ENCODE measurements at places on chromosomes 12 and 14.
A peak's percentile ranks its signal among the peaks of the same experiment; 100 is the strongest.

DNA sequence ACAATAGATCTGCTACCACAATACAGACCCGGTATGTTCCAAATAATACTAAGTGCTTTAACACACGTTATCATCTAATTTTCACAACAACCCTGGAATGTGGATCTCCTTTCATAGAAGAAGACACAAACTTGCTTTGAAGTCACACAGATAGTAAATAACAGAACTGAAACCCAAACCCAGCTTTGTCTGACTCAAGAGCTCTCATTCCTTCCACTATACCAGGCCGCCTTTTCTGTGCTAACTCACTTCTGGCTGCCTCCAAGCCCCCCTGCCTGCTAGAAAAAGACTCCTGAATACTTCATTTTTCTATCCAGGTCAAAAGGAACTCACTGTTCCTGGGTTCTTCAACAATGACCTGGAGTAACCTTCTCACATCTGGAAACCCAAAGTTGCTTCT, 37.8 kb downstream of the PRPF40B start:
- DNase-seq, result no peak

GRCh38 chr12:119603767-119604166, 10.2 kb downstream of the TMEM233 start:
- no peak for DNase-seq

DNA sequence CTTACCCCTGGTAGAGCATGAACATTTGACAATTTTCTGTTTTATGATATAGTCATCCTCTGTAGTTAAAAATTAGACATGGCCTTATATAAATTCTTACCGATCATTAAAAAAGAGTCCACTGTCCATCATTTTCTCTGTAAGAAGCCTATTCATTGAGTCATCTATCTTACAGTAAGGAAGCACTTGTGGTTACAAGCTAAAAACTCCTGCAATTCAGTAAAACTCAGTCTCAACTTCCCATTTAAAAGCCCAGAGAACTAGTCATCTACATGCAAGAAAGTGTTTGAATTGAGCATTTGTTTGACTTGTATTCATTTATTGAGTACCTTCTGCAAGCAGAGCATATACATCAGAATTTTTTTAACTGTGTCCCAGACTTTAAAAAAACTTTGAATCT, 63.3 kb downstream of the GTF2A1 start:
- DNase-seq, result no peak

DNA sequence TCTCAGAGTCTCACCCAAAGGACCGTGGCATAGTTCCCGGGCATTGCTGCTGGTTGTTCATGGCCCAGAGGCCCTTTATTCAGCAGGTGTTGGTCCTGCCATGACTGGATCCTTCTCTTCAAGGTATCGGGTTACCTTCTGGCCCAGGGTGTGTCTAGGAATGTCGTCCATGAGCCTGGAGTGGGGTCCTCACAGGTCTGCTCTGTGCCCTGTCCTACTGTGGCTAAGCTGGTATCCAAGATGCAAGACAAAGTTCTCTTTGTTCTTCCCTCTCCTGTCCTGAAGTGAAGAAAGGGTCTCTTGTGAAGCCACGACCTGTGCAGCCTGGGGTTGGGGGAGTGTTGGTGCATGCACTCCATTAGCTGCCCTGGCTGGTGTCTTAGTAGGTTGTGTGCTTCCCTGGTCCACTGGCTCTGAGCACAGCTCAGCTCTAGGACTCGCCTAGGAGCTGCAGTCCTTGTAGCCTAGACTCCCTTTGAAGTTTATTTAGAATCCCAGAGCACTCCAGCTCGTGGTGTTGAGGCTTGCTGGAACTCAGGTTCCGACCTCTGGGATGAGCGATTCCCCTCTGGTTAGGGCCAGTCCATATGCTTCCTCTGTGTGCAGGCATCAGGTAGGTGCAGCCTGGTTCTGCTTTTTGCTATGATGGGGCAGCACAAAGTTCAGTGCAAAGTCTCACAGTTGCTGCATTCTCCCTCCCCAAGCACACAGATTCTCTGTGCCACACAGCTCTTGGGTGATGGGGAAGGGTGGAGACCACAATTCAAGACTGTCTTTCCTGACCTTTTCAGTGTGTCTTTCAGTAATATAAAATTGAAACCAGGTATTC, 117.4 kb downstream of the NUBPL start:
- no peak for DNase-seq

- no peak for DNase-seq
Measured at GRCh38 chr12:87025976-87026375, 769.8 kb upstream of the MGAT4C start.

GRCh38 chr14:51500776-51501175, 150.9 kb upstream of the FRMD6 start:
- no peak for DNase-seq

DNA sequence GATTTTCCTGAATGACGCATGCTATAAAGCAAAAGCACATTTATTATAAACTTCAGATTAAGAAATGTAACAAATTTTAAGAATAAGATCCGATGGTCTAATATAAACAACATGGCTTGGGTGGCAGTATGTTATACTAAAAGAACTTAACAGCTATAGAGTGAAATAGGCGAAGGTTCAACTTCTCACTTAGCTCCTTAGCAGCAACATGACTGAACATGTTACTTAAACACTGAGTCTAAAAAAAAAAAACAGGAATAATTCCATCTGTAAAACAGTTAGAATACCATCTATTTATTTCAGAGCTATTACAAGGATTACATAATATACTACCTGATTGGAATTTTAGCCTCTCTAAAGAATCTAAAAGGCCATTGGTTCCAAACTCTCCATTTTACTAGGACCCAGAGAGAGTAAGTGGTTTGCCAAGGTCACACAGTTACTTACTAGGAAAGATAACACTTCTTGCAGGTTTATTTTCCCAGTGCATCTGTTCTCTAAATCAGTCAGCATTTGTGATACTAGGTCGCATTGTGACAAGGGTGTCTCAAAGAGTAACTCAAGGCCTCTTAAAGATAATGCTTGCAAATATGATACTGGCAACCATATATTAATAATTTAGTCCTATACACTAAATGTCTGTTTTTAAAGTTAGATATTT, 14.8 kb downstream of the OSBPL8 start:
- no peak for DNase-seq

GRCh38 chr14:69985463-69985862, 106.2 kb downstream of the SMOC1 start:
- no peak for DNase-seq

DNA sequence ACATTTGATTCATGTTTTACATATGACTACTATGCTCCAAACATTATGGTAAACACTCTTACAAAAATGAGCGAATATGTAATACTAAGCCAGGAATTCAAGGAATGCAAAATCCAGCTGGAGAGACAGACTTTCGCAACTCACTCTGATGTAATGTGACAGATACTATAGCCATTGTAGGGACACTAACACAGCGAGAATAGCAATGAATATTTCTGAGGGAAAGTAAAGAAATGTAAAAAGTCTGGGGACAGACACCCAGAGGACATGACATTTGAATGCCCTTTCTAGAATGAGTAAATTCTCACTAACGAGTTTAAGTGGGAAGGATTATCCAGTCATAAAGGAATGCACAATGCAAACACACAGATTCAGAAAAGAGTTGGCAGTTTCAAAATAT, 121.9 kb downstream of the PIK3C2G start:
- no peak for DNase-seq

GRCh38 chr12:81811061-81811777, 52.1 kb upstream of the PPFIA2 start:
- no peak for DNase-seq

DNA sequence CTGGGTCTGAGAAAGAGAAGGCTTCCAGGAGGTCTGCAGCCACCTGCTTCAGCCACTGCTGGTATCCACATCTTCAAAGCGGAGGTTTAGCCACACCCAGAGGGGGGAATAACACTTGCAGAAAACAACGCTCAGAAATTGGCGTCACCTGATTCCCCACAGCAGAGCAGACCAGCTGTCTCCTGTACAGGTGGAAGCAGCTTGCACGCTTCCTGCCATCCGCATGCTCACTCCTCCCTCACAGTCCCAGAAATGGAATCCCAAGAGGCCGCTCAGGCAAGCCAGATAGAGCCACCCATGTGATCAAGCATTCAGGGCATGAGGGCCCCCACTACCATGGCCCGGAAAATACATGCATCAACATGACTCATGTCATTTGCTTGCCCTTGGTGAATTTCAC, 112.2 kb upstream of the DIO3 start:
- no peak for DNase-seq

DNA sequence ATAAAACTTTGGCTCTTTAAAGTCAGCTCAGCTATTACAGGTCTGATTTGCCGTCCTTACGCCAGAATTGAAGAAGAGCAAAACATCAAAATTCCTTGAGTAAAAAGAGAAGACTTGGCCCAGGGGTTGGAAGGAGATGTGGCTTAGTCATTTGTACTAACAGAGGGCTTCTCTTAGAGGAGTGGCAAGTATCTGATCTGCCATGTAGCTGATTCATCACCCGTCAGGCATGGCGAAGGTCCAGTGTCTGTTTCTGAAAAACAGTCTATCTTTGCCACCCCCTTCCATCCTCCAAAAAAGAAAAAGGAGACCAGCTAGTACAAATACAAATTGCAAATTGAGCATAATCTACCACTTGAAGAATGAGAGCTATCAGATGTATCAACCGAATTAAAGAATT, 91.9 kb downstream of the RAD52 start:
- DNase-seq, result no peak

- peak; percentile 14 for DNase-seq
Measured at GRCh38 chr12:118359541-118359915, 13.2 kb downstream of the TAOK3 start.

- DNase-seq, result no peak
Measured at GRCh38 chr12:106380954-106381353, 23.4 kb downstream of the POLR3B start.

DNA sequence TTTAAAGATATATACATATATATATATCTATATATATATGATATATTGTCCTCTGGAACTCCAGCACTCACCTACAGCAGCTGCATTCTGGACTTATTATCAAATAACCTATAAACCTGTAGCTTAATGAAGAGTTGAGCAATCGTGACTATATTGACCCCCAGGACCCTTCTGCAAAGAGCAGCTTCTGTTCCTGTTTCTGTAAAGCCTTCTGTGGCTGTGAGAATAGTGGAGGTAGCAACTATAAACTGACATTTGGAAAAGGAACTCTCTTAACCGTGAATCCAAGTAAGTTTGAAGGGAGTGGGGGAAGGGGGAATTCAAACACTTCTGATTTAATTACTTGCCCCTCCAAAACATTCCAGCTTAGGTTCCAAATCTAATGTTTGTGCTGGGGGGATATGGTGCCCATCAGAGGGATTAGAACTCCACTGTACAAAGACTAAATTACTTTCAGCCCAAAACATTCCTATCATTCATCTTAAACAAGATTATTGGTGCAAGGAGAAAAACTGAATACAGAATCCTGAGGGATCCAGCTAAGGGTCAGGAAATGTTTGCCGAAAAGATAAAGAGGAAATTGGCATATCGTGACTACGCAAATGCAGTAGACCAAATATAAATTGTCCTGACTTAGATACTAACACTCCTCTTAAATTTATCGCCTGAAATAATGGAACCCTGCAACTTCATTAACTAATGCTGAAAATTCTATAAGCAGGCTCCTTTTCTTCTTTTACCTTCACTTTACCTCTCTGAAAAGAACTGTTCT, 106.1 kb downstream of the DAD1 start:
- no peak for DNase-seq

GRCh38 chr12:82686168-82687020, at the start of gene TMTC2:
Gene TMTC2, plus strand, starts transcription at chr12:82686906.
- DNase-seq, result peak; percentile 90

- DNase-seq, result no peak
Measured at GRCh38 chr14:64663174-64663573, 41.0 kb upstream of the PLEKHG3 start.

GRCh38 chr14:54778618-54779345, 123.8 kb downstream of the GCH1 start:
- DNase-seq, result no peak

GRCh38 chr14:22973217-22974032, 8.9 kb downstream of the AJUBA start:
- DNase-seq, result peak; percentile 29

DNA sequence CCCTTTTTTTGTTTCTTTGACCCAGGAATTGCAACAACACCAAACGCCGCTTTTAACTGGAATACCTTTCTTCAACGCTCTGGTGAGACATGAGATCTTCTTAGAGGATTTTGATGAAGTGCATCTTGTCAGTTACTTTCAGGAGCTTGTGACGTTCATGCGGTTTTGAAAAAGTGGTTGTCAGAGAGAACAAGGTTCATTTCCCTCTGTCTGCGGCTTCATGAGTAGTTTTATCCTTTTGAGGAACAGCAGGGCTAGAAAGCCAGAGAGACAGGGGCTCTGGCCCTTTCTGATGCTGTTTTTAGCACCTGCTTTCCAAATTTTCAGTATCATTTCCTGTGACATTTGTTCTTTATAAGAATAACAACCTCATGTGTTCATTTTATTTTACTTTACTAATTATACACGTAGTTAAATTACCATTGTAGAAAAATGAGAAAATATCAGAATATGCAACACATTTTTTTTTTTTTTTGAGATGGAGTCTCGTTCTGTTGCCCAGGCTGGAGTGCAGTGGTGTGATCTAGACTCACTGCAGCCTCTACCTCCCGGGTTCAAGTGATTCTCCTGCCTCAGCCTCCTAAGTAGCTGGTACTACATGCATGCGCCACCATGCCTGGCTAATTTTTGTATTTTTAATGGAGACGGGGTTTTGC, 61.8 kb downstream of the GLT1D1 start:
- DNase-seq, result no peak

GRCh38 chr14:23078692-23079116, 16.2 kb downstream of the ACIN1 start:
- DNase-seq, result no peak

DNA sequence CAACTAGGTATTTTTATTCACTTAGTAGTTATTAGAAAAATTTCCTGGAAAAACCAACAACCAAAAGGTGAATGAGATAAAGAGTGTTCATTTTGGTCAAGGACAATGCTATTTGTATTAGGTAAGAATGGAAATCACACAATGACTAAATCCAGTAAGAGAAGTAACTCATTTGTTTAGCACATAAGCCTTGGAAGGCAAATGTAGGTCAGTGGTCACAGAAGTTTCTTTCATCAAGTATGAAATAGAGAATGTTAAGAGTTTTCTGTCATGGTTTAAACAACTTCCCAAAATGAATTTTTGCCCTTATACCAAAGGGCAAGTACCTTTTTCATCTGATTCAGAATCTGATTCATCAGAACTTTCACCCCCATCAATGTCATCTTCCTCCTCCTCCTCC, 101.7 kb downstream of the KIF21A start:
- DNase-seq, result no peak

GRCh38 chr12:19739195-19739776, 300.0 kb downstream of the AEBP2 start:
- DNase-seq, result no peak

- no peak for DNase-seq
Measured at GRCh38 chr12:89072294-89073026, 279.8 kb downstream of the DUSP6 start.

- DNase-seq, result no peak
Measured at GRCh38 chr14:54703724-54704123, 136.8 kb downstream of the SAMD4A start.

- no peak for DNase-seq
Measured at GRCh38 chr14:104244221-104245011, 106.0 kb downstream of the KIF26A start.

DNA sequence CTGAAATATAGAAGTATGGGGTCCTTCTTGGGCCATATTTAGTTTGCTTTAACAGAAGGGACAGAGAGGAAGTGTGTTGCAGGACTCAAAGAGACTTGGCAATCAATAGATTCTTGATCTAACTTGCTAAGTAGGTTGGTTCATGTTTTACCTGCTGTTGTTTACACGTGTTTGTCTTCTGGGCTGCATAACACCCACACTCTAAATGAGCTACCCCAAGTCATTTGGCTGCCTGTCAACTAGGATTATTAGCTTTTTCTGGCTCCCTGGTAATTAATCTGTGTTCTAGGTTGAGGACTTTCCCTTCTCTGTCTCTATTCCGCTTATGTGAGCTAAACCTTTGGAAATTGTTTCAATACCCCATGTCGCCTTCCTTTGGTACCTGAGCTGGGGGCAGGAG, 10.1 kb upstream of the TBPL2 start:
- no peak for DNase-seq
